Stimulated activated naive CD8-positive, alpha-beta T cell treated with anti-CD3 and anti-CD28 coated beads, Interleukin-15, Interleukin-2, amounts not matched to agents 100 U/mL and 50 U/mL, for 24 hours (primary cell): ENCODE measurements at places on chromosomes 7 and 10.

GRCh38 chr7:158399762-158400161, 187.9 kb downstream of the PTPRN2 start:
- no peak for DNase-seq

GRCh38 chr10:27449571-27449970, 54.5 kb upstream of the RAB18 start:
- no peak for DNase-seq

GRCh38 chr7:78398576-78398975, 600.0 kb downstream of the PHTF2 start:
- no peak for DNase-seq

- DNase-seq = no peak
Observed at GRCh38 chr10:21602313-21602712, 68.3 kb downstream of the MLLT10 start.

DNA sequence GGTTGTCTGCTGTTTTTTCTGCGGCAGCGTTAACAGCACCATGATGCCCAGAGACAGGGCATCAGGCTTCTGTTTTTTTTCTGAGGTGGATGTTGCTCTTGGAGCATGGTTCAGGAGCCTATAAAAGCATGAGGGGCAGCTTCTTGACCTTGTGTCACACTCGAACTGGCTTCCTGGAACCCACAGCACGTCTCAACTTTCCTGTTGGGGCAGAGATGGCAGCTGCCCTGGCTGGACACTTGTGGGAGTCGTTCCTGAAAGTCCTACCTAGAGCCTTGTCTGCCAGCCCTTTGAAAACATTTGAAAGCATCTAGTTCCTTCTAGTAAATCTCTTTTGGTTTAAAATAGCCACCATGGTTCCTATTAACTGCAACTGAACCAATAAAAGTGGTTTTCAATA, 28.9 kb upstream of the PRKAG2 start:
- no peak for DNase-seq

DNA sequence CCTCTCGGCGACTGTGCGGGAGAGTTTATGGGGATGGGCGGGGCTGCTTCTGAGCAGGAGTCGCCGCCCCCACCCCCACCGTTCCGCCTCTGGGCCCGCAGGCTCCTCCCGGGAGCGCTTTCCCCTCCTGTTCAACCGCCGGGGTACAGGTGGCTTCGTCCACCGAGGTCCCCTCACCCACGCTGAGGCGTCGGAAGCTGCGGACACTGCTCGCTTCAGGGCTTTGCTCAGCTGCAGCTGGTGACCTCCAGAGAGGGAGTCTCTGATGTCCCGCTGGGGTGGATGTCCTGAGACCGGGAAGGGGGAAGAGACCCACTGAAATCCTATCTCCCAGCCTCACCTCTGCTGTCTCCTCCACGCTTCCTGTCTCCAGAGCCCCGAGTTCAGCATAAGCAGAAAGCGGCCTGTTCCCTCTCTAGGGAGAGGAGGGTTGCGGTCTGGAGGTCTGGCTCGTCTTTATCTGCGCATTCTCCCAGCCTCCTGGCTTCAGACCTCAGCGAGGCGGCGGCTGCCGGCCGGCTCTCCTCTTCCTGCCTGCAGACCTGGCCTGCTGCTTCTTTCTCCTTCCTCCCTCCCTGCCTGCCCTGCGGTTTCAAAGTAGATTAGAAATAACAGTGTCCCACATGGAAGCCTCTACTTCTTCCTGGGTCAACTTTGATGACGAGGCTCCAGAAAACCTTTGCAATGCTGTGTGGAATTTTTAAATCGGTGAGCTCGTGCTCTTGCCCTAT, 1.8 kb downstream of the CYP2E1 start:
- peak; percentile 14 for DNase-seq

DNA sequence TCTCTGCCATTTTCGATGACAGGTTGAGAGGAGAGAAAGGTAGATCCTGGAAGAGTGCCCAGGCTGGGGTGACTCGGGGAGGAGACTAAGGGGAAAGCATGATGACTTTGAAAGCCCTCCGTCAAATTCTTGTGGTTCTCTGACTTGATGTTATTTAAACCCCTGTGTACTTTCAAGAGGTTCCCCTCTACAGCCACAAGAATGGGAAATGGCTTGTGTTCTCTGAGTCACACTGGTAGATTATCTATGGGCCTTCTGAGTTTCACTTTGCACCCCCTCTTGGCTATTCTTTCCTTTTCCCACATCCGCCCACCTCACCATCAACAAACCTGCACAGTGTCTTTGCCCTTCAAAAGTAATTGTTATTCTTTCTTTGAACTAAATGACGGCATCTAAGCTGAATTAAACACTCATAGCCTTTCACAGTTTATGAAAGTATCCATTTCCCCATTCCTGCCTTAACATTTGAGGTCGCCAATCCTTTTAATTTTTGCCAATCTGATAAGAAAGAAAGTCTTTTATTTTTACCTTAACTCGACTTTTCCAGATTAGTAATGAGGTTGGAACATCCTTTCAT, 24.1 kb downstream of the PRF1 start:
- peak; percentile 78 for DNase-seq

GRCh38 chr10:48498940-48499510, 105.8 kb downstream of the ARHGAP22 start:
- no peak for DNase-seq

GRCh38 chr7:5827755-5828154, 46.3 kb upstream of the RNF216 start:
- DNase-seq = peak; percentile 55

GRCh38 chr7:17333221-17333620, 34.8 kb downstream of the AHR start:
- no peak for DNase-seq

GRCh38 chr10:70265032-70265689, 18.6 kb downstream of the NPFFR1 start:
- DNase-seq = no peak

DNA sequence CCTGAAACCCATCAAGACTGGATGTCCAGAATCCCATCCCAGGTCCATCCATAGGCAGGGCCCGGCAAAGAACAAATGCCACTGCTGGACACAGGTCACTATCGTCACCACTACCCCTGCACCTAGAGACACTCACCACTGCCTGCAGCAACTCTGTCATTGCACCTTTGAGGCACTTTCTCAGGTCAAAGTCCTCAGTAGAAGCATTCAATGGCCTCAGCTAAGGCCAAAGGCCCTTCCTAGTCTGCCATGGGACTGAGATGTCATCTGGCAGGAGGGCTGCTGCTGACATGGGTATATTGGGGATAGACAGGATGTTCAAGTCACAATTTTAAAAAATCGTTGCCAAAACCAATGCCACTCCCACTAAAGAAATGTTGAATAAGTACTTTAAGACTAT, 58.7 kb downstream of the GPAM start:
- no peak for DNase-seq

- no peak for DNase-seq
Observed at GRCh38 chr7:137978464-137979237, 23.2 kb downstream of the CREB3L2 start.
